ENCODE measurements at places on chromosomes 7 and 10. TPM values are rescaled to one million over a fixed set of nuclear protein-coding genes. Genes with fewer than 3 reads are reported as not detected.

The SFRP5 gene
- not detected for total RNA-seq

The CLIP2 gene
- total RNA-seq = 32.4 TPM

The GDF2 gene
- total RNA-seq = not detected

The KAZALD1 gene
- 0.57 TPM for total RNA-seq

The VOPP1 gene
- 166 TPM for total RNA-seq

The EPO gene
- not detected for total RNA-seq

The BTBD16 gene
- not detected for total RNA-seq

The AKR1C8 gene
- not detected for total RNA-seq

The ATRNL1 gene
- under 0.01 TPM for total RNA-seq

The ZNF398 gene
- 14.0 TPM for total RNA-seq

The OPN4 gene
- not detected for total RNA-seq

The HMX2 gene
- not detected for total RNA-seq

The NDUFB8 gene
- 121 TPM for total RNA-seq

The TRIM50 gene
- not detected for total RNA-seq

The ITPRID1 gene
- total RNA-seq = not detected

The C7orf57 gene
- not detected for total RNA-seq

The OR2A12 gene
- not detected for total RNA-seq

The BAMBI gene
- 1.9 TPM for total RNA-seq

The RHEB gene
- 50.0 TPM for total RNA-seq

The CXCL12 gene
- 6.5 TPM for total RNA-seq

All from vein endothelial cell (primary cell).